ENCODE measurements at places on chromosomes 1 and 21.

DNA sequence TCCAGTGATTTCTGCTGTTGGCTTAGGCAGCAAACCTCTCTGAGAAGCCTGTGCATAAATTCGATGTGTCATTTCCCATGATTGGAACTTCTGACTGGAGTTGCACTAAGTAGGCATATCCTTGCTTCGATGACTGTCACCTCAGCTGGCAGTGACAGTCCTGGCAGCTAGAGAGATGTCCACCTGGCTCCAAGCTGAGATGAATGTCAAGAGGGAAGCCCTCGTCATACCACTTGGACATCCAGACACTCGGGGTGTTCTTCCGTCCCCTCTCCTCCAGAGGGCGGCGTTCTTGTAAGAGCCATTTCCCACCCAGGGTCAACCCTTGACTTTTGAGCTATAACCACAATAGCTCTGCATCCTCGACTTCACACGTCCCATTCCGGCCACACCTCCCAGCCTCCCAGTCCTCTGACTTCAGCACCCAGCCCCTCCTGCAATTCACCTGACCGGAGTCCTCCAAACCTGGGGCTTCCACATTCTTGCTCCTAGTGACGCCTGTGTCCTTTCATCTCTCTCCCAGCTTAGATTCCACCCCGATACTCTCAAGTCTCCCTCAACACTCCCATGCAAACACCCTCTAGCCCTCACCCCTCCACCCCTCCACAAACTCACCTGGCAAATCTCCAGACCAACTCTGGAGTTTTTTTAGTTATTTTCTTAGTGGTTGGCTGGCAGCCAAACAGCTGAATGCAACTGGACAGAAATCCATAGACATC, 17.3 kb downstream of the CA6 start:
- peak; percentile 6 for DNase-seq

DNA sequence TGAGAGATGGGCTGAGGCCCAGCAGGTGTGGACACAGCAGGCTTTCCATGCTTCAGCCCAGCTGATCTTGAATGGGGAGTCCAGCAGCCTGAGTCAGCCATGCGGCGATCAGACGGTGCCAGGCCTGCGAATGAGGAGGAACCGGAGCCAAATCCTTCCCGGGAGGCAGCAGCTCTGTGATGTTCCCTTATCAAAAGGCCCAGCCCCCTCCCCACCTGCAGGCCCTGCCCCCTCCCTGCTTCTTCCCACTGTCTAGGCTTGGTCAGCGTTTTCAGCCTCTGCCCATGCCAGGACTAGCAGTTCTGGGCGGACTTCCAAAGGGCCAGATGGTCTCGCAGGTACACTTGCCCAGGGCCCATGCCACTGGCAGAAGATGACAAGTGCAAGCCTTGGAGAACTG, 253.8 kb downstream of the KAZN start:
- no peak for DNase-seq

GRCh38 chr1:58047265-58047858, 499.2 kb downstream of the OMA1 start:
- peak; percentile 11 for DNase-seq

- DNase-seq = no peak
These were observed 5.7 kb upstream of the KRTAP12-1 start for GRCh38 chr21:44687671-44688070.

- no peak for DNase-seq
These were observed 69.9 kb downstream of the NFASC start for GRCh38 chr1:204940591-204940990.

DNA sequence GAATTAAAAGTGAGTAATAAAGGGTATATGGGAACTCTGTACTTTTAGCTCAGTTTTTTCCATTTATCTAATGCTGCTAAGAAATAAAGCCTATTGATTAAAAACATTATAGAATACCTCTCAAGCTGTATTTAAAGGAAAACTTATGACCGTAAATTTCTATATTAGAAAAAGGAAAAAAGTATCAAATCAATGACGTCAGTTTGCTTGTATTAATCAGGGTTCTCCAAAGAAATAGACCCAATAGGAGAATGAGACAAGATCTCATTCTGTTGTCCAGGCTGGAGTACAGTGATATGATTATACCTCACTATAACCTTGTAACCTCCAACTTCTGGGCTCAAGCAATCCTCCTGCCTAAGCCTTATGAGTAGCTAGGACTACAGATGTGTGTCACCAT, 15.4 kb upstream of the LRIF1 start:
- DNase-seq = no peak

- no peak for DNase-seq
These were observed 38.8 kb downstream of the PRKCZ start for GRCh38 chr1:2089051-2089450.

DNA sequence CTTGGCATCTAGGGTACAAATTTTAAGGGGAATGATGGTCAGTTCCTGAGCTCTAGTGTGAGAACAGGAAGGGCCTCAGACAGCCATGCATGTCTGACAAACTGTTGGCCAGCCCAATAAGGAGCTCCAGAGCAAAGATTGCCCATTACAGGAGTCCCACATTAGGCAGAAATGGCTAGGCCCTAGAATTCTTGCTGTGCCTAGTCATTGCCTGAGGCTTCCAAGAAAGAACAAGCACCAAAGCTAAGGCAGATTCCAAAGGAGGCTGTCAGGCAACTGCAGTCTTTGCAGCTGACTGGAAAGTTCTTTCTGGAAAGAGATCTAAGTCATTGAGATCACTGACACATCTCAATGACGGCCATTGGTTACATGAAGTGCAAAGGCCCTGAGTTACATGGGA, 3.9 kb upstream of the STIL start:
- DNase-seq = no peak

- DNase-seq = no peak
These were observed 7.6 kb upstream of the GADD45A start for GRCh38 chr1:67677408-67677807.

- no peak for DNase-seq
These were observed 57.1 kb upstream of the SPOCD1 start for GRCh38 chr1:31872658-31873636.

- no peak for DNase-seq
These were observed 84.3 kb downstream of the EXTL2 start for GRCh38 chr1:100810360-100810759.

GRCh38 chr1:57281324-57281723, 142.5 kb downstream of the DAB1 start:
- DNase-seq = no peak

GRCh38 chr1:91026777-91027176, 4.9 kb upstream of the ZNF644 start:
- no peak for DNase-seq

- peak; percentile 42 for DNase-seq
These were observed 307.2 kb downstream of the HHIPL2 start for GRCh38 chr1:222240536-222241181.

- no peak for DNase-seq
These were observed 154.1 kb downstream of the ZBTB18 start for GRCh38 chr1:244205171-244205570.

DNA sequence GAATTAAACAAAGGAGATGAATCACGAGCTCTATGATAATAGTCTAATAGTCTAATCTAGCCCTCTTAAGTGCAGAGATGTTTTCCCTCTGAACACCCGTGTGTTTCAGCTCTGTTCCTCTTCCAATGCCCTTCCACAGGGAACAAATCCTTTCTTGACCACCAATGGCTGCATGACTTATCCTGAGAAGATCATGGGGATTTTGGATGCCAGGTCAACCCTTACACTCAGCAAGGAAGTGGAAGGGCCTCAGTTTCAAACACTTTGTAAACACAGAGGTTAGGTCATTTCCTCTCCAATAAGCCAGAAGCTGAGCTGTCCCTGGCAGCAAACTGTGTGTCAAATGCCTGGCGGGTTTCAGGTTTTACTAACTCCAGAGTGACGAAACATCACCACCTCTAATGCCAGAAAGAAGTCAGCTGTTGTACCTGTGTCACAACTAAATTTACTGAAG, 200.0 kb downstream of the GABPA start:
- no peak for DNase-seq

DNA sequence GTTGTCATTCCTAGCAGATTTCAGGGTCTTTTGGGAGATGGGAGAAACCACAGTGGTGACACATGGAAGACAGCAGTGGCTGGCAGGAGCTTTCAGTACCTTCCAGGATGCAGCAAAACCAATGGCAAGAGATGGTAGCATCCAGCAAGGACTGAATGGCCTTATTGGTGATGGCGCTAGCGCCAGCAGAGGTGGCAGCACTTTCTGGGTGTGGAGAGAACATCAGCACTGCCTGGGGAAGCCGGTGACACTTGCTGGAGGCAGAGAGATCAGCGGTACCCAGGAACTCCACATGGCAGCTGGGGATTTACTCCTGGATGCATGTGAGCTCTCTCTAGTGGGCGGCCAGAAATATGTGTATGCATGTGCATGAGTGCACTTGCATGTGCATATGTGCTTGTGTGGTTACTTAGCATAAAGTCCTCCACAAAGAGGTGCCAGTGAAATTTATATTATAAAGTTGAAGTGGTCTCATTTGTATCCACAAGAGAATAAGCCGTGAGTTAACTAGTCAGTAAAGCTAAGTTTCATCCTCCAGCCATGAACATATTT, 364.7 kb downstream of the LMX1A start:
- DNase-seq = no peak

DNA sequence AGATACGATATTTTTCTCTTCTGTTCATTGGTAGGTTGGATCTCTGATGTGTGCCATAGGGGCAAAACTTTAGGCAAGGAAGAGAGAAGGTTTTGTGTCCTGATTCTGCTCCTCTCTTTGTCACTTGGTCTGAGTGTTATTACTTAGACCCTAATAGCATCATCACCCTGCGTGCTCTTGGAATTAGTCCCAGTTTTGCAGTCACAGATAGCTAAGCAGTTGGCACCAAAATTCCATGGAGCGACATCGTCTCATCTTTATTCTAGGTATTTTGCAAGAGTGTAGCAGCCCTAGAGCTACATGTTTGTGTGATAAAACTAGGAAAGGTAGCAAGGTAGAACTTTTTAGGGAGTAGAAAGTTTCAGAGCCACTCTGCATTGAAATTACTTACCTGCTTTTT, 23.8 kb downstream of the PIP5K1A start:
- no peak for DNase-seq

- DNase-seq = peak; percentile 83
These were observed 6.7 kb downstream of the NCDN start for GRCh38 chr1:35564037-35564883.

DNA sequence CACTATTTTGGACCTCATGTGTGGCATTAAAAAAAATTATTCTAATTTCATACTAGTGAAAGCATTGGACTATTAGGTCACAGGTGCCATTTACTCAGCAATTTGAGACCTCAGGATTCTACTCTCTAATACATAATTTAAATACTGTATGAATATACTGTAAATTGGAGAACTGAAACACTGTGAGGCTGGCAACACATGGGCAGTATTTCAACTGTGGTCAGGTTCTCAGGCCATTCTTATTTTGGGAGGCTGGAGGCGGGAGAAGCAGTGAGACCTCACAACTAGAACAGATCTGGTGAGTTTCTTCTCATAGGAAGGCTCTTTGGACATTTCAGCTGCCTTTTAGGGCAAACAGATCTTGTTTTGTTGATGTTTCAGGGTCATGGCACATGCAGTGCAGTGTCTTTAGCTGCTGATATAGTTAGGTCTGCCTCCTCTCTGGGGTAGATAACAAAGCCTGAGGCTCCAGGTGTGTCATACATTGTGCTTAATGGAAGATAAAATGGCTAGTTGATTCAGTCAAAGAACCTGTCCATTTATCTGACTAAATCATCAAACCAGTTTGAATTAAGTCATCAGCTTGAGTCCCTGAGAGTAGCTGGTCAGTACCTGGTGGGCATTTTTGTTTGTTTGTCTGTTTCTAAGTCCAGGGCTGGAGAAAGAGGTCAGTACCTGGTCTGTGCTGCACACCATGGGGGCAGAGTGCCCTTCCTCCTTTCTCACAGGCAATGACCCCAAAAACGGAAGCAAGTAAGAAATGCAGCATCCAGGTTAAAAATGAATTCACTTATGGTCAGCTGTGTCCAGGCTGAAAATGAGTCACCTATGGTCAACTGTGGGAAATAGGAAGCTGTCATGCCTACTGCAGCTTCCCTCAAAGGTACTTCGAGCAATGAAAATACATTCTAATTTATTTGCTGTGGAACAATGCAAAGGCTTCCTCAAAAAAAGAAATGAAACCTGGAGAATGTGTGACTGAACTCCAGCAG, 216.2 kb downstream of the SDCCAG8 start:
- no peak for DNase-seq

DNA sequence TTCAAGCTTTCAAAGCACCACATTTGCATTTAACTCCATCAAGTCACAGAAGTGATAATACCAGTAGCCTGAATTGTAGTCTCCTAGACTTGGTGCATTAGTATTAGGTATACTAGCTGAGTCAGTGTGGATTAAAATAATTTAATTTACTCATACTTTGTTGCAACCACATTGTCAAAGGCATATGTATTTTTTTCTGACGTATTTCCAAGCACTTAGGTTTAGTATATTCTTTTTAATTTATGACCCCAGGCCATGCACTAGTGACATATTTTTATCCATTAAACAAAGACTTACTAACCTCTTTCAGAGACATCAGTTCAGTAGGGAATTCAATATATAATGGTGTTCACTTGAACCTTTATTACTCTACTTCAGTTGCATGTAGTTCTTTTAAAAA, 1894.5 kb downstream of the NCAM2 start:
- no peak for DNase-seq

GRCh38 chr1:87728169-87728568, 399.5 kb downstream of the LMO4 start:
- DNase-seq = no peak

DNA sequence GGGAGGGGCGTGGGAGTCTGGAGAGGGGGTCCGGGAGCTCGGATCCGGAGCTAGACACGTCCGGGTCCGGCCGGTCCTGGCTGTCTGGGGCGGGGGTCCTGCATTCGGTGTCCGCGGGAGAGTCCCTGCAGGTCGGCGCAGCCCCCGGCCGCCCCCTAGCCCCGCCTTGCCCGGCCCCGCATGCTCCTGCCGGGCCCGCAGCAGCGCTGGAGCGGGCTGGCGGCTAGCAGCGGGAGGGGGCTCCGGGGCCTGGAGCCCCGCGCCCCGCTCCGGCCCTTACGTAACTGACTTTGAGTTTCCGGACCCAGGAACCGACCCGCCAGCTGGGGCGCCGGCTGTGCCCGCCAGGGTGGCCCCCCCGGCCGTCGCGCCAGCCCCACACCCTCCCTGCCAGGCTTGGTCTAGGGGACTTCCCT, 26.9 kb upstream of the EPB41 start:
- DNase-seq = no peak

- no peak for DNase-seq
These were observed 184.4 kb downstream of the COQ8A start for GRCh38 chr1:227124473-227124872.

- DNase-seq = no peak
These were observed 51.4 kb downstream of the ACBD3 start for GRCh38 chr1:226135059-226135651.

DNA sequence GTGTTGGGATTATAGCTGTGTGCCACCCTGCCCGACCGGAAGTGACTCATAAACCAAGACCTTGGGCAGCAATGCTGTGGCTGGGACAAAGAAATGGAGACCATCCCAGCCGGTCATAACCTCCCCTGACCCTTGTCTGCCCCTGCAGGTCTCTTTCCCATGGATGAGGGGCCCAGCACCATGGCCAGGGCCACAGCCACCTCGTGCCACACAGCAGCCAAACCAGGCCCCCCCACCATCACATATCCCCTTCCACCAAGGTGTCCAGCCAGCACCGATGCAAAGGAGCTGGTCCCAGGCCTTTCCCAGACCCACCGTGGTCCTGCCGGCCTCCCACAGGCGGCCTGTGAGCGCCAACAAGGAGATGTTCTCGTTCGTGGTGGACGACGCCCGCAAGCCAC, 42.2 kb downstream of the FHAD1 start:
- DNase-seq = no peak

GRCh38 chr1:155199792-155200191, 7.9 kb downstream of the THBS3 start:
- no peak for DNase-seq

Measured in hematopoietic multipotent progenitor cell treated with erythropoietin and hydrocortisone succinate and interleukin-3 and kit ligand, for 15 days (in vitro differentiated cells).